ENCODE measurements at places on chromosomes 7 and 10.

DNA sequence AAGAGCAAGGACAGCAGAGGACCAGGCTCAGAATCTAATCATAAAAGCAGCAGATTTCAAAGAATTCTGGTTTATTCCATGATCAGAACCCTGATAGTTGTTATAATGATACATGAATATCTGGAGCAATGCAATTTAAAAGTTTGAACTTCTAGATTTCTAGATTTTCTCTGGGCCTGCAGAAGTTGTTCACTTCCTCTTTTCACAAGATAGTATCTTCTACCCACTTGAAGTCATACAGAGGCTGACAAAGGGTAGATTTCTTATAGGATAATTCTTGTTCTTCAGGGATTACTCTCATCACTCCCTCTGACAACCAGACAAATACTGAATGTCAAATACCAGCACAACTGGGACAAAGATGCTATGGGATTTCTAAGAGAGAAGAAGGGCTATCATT lies 320.0 kb upstream of the ETV1 start:
- DNase-seq = no peak

DNA sequence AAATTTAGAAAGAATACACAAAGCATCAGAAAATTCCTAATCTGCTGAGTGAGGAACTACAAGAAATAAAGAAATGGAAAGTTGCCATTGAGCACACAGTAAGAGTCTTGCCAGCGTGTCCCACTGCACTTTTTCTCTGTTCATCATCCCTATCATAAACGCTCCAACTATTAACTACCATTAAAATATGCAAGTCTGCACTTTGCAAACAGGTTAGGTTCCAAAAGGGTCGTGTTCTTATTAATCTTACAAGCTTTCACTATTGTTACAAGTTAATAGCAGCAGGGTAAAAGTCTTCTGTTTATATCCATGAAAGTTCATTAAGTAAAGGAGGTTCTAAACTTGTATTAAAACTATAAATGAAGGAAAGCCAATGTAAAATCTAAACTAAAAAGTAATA lies 5.2 kb upstream of the JMJD1C start:
- DNase-seq = no peak

DNA sequence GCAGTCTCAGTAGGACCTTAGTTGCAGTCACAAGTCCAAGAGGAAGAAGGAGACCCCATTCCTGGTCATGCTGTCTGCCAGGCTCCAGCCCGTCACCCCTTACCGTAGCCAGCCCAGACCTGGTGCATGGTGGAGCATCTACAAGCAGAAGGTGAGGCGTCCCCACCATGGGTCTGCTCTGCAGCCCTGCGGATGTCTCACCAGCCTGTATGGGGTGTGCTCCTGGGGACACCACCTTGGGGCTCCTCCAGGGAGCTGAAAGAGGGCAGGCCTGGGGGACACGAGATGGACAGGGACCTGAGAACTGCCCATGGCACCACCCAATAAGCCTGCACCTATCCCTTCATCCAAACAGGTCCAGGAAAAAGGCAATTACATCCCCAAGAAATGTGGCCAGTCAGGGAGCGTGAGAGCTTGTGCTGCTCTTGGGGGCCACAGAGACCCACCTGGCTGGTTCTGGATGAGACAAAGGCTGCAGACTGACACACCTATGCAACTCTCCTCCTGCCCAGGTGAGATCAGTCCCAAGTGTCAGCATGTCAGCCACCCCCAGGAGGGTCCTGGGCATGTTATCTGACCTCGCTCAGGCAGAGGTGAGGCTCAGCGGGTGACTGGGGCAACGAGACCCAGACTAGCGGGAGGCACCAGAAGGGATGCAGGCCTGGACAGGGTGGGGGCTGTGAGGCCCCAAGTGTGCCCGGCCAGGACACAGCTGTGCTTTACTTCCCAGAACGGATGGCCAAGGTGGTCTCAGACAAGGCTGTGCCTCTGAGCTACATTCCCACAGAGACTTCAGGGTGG lies 84.5 kb upstream of the RET start:
- DNase-seq = peak; percentile 23

DNA sequence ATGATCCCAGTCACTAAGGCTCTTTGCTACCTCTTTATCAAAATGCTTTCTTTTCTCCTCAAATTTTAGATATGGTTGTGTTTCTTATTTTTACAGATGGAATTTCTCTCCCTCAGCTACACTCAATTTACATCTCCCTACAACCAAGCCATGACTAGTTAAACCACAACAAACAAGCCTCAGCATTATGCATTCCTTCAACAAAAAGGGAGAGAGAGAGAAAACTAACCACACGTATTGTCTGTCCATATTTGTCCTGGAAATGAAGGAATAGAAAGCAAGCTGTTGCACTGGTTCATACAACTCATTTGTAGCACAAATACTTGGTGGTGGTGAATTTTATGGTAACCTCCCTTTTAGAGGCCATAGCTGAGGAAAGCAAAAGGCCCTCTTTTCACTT lies 286.4 kb downstream of the AHR start:
- DNase-seq = no peak

DNA sequence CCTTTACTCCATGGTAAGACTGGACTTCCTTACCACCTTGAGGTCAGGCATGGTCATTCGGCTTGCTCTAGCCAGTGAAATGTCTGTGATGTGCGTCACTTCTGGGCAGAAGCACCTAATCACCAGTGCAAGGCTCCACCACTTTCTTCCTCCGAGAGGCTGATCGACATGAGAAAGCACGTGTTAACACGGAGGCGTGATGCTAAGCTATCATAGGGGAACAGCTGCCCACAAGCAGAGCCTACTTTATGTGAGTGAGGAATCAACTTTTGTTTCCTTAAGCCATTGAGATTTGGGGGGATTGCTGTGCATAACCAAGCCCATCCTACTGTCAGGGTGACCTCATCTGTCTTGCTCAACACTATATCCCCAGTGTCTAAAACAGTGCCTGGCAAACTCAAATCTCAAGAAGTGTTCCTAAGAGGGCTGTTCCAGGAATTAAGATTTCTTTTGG lies 23.1 kb upstream of the SAR1A start:
- DNase-seq = no peak

DNA sequence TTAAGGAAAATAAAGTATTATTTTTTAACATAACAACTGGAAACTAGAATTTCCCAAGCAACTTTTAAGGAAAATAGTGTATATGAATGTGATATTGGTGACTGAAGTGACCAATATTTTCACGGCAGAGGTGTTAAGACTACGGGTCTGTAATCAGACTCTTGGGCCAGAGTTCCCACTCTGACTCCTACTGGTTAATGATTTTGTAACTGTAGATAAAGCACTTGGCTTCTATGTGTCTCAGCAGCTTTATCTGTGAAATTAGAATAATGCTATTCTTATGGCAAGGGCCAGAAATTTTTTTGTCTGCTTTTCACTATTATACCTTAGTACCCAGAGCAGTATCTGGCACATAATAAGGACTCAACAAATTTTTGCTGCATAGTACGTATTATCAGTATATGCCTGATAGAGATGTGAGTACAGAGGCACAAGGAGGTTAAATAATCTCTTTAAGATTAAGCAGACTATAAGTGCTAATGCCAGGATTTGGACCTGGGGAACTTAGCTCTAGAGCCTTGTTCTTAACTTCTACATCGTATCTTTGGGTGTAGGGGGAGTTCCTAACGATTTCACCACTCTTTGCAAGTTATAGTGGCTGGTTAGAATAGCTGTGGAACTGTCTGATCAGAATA lies 186.1 kb upstream of the SLC26A5 start:
- DNase-seq = no peak

GRCh38 chr10:126252884-126253610 lies 135.2 kb downstream of the ADAM12 start:
- DNase-seq = no peak

DNA sequence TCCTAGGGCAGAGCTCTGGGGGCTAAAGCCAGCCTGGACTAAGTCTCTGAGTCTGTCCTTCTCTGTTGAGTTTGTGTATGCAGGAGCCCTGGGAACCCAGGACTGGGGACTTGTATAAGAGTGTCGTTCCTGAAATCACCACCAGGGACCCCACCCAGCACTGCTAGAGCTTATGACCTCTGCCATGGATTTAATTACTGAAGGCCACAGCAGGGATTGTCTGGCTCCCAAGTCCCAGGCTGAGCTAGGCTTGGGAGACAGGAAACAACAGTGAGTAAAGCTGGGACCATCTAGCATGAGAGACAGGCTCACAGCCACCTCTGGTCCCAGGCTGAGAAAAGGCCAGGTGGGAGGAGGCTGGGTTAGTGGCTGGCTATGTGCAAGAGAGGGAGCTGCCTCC lies 1.4 kb upstream of the TSPAN15 start:
- DNase-seq = peak; percentile 78

DNA sequence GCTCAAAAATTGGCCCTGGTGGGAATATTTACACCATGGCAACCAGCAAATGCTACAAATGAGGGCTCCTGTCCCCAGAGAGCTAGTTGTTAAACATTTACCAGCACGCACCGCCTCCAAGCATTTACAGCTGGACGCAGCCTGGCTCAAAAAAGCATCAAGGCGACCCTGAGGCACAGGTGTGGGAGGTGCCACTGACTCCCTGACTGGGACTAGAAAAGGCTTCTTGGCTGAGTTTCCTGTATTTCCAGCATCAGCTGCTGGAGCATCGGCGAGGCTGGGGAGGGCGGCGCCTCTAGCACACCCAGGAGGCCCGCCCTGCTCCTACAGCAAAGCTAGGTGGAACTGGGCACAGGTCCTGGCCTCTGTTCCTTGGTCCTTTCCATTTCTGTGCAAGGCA lies 43.5 kb upstream of the ZRANB1 start:
- no peak for DNase-seq

DNA sequence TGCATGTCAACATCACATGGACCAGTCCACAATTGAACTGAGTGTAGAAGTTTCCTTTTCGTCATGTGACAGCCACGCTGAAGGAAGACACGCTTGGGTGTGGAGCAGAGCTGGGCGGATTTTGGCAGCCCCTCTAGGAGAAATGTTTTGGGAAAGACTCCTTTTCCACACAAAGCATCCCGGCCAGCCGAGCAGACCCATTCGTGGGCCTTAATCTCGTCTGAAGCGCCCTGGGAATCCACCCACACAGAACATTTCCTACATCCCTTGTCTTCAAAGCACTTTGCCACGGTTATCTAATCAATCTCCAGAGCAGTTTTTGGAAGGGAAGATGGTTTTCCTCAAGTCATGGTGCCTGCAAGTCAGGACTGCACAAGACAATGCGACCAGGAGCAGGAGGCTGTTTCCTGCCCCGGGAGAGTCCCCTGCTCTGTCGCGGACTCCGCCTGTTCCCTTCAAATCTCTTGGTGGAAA lies 8.4 kb upstream of the IFT22 start:
- DNase-seq = peak; percentile 51

- DNase-seq = peak; percentile 74
These were observed 152.5 kb downstream of the PLXDC2 start for GRCh38 chr10:19968745-19969144.

DNA sequence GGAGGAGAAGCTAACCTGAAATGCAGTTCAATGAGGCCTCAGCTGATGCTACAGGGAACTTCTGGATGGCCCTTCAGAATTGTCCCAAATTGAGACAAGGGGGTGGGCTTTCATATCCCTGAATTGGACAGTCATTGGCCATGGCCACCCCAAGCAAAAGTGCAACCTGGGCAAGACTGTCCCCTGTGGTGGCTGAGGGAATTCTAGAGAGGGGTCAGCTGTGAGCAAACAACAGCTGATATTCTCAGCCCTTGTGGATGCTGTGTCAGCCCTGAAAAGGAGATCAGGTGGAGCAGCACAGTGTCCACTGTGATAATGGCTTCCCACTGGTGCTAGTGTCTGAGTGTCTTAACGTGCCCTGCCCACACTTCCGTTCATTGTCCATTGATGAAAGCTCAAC lies 76.6 kb downstream of the SLC16A9 start:
- DNase-seq = no peak

- no peak for DNase-seq
These were observed 33.8 kb upstream of the C10orf120 start for GRCh38 chr10:122733443-122733842.

- DNase-seq = no peak
These were observed 14.1 kb upstream of the DLD start for GRCh38 chr7:107876916-107877315.

DNA sequence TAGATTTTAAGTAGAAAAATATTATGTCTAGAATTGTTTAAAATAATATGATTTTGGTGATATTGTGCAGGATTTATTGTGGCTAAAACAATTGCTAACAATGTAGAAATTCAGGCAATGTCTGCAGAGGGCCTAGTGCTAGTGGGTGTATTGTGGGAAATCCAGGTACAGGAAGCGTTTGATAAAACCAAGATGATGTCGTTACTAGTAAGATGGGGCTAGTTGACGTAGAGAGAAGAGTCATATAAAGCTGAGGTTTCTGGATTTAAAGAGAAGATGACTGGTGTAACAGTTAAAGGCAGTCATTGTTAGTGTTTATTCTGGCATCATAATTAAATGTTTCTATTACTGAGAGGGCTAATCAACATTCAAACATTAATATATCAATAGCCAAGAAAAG lies 43.5 kb downstream of the ADK start:
- no peak for DNase-seq

- peak; percentile 35 for DNase-seq
These were observed 3.9 kb downstream of the CLDN4 start for GRCh38 chr7:73834626-73835191.

- no peak for DNase-seq
These were observed 273.8 kb downstream of the RNLS start for GRCh38 chr10:88309365-88309764.

DNA sequence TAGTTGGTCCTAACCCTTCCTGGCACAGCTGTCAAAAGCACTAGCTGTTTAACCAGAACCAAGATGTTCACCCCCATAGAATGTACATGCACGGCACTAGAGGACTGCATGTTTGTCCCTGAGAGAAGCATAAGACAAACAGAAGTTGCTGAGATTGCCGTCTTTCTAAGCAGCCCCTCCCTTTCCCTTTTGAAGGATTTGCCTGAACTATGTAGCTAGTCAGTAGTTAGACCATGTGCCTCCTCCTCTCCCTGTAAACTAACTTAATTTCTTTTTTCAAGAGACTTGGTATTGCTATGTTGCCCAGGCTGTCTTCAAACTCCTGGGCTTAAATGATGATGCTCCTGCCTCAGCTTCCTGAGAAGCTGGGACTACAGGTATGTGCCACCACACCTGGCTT lies 40.7 kb downstream of the TBC1D12 start:
- no peak for DNase-seq

- no peak for DNase-seq
These were observed 55.5 kb upstream of the LRGUK start for GRCh38 chr7:134071355-134072331.

GRCh38 chr10:18021725-18022480 lies 70.2 kb downstream of the SLC39A12 start:
- no peak for DNase-seq

- no peak for DNase-seq
These were observed 336.0 kb downstream of the PLXNA4 start for GRCh38 chr7:132240262-132240661.

DNA sequence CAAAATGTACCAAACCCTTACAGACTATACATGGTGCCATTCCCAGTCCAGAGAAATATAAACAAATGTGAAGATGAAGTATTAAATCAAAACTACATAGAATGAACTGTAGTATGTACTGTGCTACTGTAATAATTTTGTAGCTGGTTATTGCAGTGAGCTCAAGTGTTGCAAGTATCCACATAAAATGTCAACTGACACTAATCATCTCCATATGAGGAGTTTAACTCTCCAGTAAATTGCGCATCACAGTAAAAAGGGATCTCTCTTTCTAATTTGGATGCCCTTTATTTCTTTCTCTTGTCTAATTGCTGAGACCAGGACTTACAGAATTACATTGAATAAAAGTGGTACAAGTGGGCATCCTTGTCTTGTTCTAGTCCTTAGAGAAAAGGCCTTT lies 165.5 kb downstream of the CPED1 start:
- no peak for DNase-seq

Data from SK-N-SH (cell line).